ENCODE measurements at places on chromosomes 1 and 21. TPM values are rescaled to one million over a fixed set of nuclear protein-coding genes. Genes with fewer than 3 reads are reported as not detected.

The TRMT1L gene
- 20.9 TPM for total RNA-seq

The ASCL5 gene
- not detected for total RNA-seq

The TXLNA gene
- 48.0 TPM for total RNA-seq

The APCS gene
- total RNA-seq = not detected

The UBL4B gene
- total RNA-seq = not detected

The WDR64 gene
- 0.42 TPM for total RNA-seq

The C1orf116 gene
- not detected for total RNA-seq

The FCRL4 gene
- total RNA-seq = not detected

The ZNF695 gene
- total RNA-seq = 0.22 TPM

The MTMR11 gene
- 15.0 TPM for total RNA-seq

The ATAD3C gene
- total RNA-seq = 4.5 TPM

The BNIPL gene
- total RNA-seq = not detected

The CYB561D1 gene
- total RNA-seq = 4.5 TPM

The DDR2 gene
- total RNA-seq = 120 TPM

The CFHR1 gene
- 5.7 TPM for total RNA-seq

The FOXO6 gene
- 0.44 TPM for total RNA-seq

The S100A14 gene
- not detected for total RNA-seq

The SYT2 gene
- total RNA-seq = not detected

The CTH gene
- total RNA-seq = 12.2 TPM

The S100A2 gene
- 2.3 TPM for total RNA-seq

The MTF2 gene
- total RNA-seq = 15.0 TPM

The PTBP2 gene
- 42.9 TPM for total RNA-seq

The TNFAIP8L2 gene
- total RNA-seq = 8.4 TPM

The RALGPS2 gene
- 4.3 TPM for total RNA-seq

The STYXL2 gene
- total RNA-seq = 0.22 TPM

The ARMH1 gene
- total RNA-seq = 7.1 TPM

The DEPDC1 gene
- total RNA-seq = not detected

The FCER1A gene
- total RNA-seq = not detected

The FGGY gene
- total RNA-seq = 36.2 TPM

The NFASC gene
- total RNA-seq = 112 TPM

The FMN2 gene
- 24.5 TPM for total RNA-seq

The SPRR2F gene
- not detected for total RNA-seq

The PRKAA2 gene
- 11.6 TPM for total RNA-seq

The WNT2B gene
- 3.6 TPM for total RNA-seq

The UBASH3A gene
- total RNA-seq = 0.90 TPM

The WNT3A gene
- total RNA-seq = not detected

The USH2A gene
- 1.0 TPM for total RNA-seq

The FBXO28 gene
- 21.3 TPM for total RNA-seq

The OVAAL gene
- not detected for total RNA-seq

The OR2L13 gene
- not detected for total RNA-seq

The PAX7 gene
- total RNA-seq = not detected

The EFNA1 gene
- total RNA-seq = 33.7 TPM

The CPLANE2 gene
- total RNA-seq = 11.8 TPM
